Stimulated activated CD8-positive, alpha-beta memory T cell treated with anti-CD3 and anti-CD28 coated beads, Interleukin-15, amount 100 ng/mL, for 1 hour (primary cell): ENCODE measurements at places on chromosomes 3 and 15.

- no peak for DNase-seq
Observed at GRCh38 chr3:88703501-88704059, 403.8 kb upstream of the EPHA3 start.

GRCh38 chr3:5181469-5182141 is 5.9 kb upstream of the EDEM1 start:
- DNase-seq: no peak

- no peak for DNase-seq
Observed at GRCh38 chr15:95620934-95621579, 709.4 kb upstream of the NR2F2 start.

DNA sequence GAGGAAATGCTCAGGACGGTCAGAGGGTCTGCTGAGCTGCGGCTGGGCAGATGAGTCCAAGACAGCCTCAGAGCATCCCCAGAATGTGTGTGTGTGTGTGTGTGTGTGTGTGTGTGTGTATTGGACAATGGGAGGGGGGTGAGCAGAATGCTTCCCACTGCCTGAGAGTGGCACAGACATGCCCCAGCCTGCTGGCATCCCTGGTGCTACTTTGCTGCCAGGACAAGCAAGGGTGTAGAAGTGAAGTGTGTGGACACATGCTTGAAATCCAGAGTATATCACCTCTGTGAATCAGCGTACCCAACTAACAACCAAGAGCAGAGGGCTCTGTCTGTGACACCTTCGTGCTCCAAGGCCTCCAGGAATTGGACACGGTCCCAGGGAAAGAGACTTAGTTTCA is 76.3 kb downstream of the SLC9A9 start:
- DNase-seq: no peak

GRCh38 chr15:34055868-34056595 is 17.0 kb upstream of the AVEN start:
- no peak for DNase-seq

GRCh38 chr3:43031485-43031884 is 52.4 kb downstream of the GASK1A start:
- DNase-seq: no peak

- no peak for DNase-seq
Observed at GRCh38 chr3:33883538-33883950, 85.1 kb downstream of the PDCD6IP start.
